Stimulated activated CD8-positive, alpha-beta memory T cell treated with anti-CD3 and anti-CD28 coated beads, Interleukin-7, amount 100 ng/mL, for 1 hour (primary cell): ENCODE measurements at places on chromosomes 6 and 20.

GRCh38 chr6:133918208-133918930 lies 29.5 kb downstream of the TCF21 start:
- DNase-seq, result no peak

DNA sequence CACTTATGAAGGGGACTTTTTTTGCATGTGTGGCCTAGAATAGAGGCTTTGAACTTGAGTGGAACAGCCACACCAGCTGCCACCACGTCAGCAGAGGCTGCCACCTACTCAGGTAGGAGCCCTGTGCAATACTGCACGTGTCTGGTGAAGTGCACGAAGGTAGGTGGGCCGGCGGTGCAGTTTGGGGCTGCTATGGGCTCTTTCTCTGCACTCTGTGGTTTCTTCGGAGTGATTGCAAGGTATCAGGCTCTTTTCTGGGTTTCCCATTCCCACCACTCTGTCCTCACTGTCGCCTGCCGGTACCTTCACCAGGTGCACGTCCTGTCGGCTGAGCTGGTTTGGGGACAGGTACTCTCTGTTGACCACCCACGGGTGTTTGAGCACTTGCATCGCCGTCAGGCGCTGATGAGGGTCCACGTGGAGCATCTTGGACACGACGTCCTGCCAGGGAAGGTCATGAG lies 30.8 kb upstream of the MPC1 start:
- no peak for DNase-seq

DNA sequence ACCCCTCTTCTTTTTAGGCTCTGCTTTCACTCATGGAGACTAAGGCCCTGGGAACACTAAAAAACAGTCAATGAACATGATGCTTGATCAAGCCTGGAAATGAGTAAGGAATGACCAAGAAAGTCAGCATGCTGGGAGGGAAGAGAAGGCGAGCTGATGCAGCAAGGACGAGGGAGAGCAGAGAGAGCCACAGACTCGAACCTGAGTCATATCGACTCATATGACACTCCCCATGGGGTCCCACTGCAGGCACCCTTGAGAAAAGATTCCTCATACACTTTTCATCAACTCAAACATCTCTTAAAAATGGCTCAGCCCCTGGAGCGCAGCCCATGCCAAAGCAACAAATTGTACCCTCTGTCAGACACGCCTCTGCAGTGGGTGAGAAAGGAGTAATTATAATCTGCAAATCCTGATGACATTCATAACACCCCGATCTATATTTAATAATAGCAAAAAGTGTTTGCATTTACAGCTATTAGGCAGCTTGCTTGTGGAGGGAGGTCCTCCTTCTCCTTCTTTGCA lies 127.2 kb downstream of the F13A1 start:
- DNase-seq, result no peak

DNA sequence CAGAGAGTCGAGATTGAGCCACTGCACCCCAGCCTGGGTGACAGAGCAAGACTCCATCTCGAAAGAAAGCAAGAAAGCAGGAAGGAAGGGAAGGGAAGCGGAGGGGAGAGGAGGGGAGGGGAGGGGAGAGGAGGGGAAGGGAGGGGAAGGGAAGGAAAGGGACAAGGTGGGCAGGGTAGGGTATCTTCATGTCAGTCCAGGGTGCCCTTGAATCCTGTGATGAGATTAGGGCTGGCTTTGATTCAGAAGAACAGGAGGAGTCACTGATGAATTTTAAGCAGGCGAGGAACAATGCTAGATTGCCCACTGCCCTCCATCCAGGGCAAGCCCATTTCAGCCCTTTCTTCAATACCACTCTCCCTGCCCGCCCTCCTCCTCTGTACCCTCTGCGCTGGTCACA lies 35.0 kb upstream of the EPB41L1 start:
- DNase-seq, result no peak

DNA sequence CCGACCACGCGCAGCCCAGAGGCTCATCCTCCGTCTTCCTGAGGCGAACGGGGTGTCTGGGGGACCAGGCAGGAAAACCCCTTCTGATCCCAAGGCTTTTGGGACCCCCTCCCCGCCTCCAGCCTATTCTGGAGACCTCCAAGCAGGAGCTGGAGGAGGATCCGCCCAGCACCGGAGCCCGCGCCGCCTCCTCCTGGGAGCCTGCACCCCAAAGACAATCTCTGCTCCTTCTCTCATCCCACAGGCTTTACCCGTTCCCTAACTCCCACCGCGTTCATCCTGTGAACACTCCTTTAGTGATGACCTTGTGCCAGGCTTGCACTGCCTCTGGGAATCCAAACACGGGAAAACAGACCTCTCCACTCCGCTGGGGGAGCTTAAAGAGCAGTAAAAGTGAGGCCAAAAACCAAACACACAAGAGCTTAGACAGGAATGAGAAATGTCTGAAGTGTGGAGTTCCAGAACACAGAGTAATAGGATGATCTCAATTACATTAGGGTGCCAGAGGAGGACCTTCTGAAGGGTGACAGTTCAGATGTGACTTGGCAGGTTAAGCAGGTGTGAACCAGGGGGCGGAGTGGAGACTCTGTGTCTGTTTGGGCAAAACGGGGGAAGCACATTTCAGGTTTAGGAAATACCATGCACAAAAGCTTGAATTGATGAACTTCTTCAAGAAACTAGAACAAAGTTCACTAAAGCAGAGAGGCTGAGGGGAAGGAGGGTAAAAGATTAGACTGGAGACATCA lies 7.6 kb downstream of the HLA-DRB5 start:
- DNase-seq, result no peak

DNA sequence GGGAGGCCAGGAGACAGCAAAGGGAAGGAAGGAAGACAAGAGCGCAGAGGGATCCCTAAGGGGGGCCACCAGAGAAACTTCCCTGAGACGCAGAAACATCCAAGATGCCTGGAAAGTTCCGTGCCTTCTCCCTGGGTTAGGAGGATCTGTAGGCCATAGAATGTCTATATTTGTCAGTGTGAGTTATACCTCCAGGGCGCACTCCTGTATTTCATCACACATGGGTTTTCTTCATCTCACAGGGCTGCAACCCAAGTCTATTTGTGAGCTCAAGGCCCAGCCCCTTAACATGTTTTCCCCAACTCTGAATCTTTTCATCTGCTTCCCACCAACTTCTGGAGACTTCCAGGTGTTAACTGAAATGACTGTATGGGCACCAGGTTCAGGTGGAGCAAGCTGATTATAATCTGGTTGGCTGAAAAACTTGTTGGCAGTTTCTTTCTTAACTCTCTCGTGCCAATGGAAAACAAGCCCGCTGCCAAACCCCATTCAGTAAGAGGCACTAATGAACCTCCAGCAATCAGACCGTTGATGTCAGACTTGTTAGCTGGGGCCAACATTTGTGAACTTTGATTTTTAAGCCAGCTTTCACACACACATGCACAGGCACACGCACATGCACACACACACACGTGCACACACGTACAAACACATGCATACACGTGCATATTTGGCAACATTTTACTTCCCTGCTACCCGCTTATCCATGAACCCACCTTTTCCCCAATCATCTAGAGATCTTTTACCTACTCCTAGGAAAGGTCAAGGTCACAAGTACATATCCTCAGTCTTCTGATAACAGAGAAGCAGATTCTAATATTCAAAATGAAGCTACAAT lies 247.5 kb upstream of the GMDS start:
- no peak for DNase-seq

DNA sequence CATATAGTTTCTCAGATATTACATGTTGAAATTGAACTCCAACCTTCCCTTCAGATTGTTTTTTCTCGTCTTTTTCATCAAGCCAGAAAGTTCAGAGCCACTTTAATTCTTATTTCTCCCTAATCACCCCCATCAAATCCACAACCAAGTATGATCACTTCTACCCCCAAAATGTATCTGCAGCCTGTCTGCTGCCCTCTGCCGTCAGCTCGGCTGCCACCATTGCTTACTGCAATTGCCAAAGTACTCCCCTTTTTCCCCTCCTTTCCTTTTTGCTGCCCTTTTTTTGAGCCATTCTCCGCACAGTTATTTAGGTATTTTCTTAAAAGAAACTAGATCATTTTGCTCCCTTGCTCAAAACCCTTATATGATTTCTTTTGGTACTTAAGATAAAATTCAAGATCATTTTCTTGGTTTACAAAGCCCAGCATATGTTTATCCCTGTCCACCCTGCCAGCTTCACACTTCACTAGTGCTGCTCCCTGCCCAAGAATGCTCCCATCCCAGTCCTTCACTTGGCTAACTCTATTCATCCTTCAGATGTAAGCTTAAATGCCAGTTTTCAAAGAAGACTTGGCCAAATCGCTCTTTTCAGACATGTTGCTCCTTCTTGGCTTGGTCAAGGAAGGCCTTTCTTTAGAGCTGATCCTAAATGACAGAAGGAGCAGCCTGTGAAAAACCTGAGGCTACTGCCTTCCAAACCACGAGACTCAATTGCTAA lies 63.7 kb downstream of the SH3BGRL2 start:
- DNase-seq, result no peak

GRCh38 chr20:57841297-57841866 lies 131.6 kb upstream of the PMEPA1 start:
- DNase-seq, result no peak

GRCh38 chr6:159879856-159880255 lies 10.9 kb upstream of the MAS1 start:
- DNase-seq, result no peak

GRCh38 chr20:47558295-47559066 lies 56.8 kb downstream of the NCOA3 start:
- no peak for DNase-seq
